ENCODE measurements at places on chromosomes 16 and 17.

GRCh38 chr16:65181071-65181561 is 59.3 kb upstream of the CDH11 start:
- no peak for DNase-seq

DNA sequence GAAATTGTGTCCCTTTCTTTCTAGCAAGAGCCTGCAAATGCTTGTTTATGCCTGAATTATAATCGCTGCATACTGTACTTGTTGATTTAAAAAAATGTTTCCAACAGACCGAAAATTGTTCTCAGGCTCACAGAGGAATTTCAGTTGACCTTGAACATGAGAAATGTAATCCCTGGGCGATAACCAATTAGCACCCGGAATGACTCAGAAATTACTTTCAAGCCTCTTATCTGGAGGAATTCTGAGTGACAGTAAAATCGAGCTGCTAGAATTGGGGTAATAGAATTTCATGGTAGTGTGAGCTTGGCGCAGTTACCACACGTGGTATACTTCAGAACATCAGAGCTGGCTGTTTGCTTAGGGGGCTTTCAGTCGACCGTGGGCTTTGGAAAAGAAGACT is 139.1 kb upstream of the CACNG3 start:
- no peak for DNase-seq

DNA sequence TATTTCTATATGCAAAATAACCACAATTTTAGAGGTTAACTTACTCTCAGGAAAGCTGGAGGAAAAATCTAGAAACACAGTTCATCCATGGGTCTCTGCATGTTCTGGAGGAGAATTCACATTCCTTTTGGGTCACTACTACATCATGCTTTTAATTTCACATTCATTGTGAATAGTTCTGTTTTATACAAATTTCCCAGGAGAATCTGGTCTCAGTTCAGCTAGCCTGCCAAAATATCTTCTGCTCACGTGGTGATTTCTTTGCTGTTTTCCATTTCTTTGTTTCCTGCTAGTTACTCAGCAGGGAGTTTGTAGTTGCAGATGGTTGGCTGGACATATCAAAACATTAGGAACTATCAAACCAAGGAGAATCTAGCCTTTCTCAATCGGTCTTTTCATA is at the start of gene ABCA9:
Gene ABCA9 (minus strand): TSS at position 106 of the 400 bp plus-strand sequence. CDS start 9,801 bp downstream, outside the sequence.
- DNase-seq: no peak

- no peak for DNase-seq
These were observed 42.4 kb upstream of the GNG13 start for GRCh38 chr16:842711-843560.

GRCh38 chr17:14755002-14755401 is 454.1 kb downstream of the HS3ST3B1 start:
- no peak for DNase-seq

DNA sequence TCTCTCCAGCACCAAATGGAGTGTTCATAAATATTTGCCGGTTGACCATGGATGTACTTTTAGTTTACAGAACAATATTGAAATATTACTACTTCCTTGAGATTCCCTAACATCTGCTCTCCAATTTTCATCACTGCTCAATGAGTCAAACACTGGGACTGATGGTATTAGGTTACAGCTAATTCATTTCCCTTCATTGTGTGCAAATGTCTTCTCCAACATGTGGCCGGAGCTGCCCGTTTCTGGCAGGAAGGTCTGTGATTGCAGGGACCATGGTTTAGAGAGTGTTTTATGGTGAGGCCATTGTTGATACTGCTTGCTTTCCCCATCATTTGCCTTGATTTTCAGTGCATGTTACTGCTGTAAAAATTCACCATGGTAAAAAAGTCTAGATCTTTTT is 209.3 kb downstream of the HS3ST3B1 start:
- no peak for DNase-seq

DNA sequence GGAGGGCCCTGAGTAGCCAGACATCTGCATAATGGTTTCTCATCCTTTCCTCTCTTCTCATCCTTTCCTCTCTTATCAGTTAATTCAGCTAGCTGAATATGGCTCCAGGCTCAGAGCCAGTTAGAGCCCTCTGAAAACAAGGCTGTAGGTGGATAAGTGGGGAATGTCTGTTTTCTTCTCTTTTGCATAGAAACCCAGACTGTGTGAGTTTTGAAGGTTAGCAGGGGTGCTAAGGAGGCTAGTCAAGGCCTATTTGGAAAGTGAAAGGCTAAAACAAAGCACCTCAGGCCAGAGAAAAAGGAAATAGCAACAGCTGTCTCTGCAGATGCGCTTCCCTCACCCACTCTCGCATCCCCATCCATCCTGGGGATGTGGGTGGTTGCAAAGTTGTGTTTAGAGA is 420.9 kb downstream of the SHISA9 start:
- no peak for DNase-seq

DNA sequence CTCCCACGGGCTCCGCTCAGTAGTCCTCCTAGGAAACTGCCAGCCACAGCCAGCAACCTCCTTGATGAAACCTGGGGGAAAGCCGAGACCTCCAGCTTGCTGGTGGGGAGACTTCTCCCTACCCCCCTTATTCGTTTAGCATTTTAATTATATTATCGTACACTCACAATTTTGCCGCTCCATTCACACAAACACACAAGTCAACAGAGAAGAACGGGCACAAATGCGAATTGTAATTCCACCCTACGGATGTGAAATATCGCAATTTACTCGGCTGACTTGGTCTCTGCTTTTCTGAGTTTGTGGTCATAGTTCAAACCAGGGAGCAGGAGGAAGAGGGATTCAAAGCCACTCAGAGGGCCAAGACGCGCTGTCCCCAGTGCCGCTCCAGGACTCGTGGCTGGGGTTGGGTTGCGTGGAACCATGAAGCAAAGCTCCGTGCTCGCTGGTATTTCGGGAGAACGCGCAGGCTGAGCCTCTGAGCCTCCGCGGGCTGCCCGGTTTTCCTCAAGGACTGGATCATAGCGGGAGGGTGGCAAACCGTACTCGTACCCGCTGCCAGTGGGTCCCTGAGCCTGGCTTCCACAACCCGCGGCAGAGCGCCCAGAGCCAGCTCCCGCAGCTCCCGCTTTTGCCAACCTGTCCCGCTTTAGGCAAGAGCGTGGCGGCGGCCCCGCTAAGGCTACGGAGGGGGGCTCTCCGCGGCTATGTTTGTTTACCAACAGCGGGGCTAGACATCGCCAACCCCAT is 2.0 kb downstream of the LHX1 start:
- no peak for DNase-seq

GRCh38 chr17:28396635-28397239 is 9.3 kb downstream of the SLC46A1 start:
- DNase-seq: no peak

DNA sequence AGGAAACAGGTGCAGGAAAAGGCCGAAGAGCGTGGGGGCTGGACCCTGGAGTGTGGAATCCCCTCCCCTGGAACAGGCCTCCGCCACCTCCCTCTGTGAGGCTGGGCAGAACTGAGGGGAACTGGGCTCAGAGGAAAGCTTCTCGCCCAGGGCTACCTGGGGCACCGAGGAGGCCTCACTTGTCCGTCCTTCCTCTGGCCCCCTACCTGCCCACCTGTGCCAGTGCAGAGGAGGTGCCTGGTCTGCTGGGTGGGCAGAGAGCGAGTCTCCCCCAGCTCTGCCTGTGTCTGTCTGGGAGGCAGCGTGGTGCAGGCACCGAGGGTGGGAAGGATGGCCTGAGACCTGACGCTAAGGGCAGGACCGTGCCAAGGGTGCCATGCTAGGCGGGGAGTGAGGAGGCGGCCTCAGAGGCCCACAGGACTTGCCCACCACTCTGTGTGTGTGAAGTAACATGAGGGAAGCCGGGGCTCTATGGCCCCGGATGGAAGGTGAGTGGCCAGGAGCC is 42.2 kb downstream of the ZFPM1 start:
- DNase-seq: no peak

GRCh38 chr16:3007957-3008689 is 4.6 kb upstream of the CLDN9 start:
- no peak for DNase-seq

GRCh38 chr17:58324409-58325288 is 3.9 kb downstream of the TSPOAP1 start:
- DNase-seq: no peak

DNA sequence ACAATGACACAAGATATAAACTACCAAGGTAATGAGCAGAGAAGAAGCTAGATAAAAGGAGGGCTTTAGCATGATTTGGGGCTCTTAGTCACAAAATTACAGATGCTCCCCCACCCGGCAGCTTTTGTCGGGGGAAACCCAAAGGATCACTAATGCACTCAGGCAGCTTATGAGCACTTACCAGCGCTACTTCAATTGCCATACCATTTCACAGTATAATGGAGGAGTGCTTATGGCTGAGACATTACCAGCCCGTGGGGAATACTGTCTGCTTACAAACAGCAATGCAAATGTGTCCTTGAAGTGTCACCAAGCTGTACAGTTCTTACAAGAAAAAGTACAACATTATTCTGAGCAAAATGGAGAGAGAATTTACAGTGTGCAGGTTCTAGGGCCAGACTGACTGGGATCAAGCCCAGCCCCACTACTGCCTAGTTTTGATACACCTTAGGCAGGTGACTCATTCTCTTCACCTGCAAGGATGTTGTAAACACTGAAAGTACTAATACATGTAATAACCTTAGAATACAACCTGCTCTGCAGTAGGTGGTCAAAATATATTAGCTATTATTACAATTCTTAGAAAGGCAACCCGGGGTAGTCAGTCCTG is 16.3 kb downstream of the ANKFY1 start:
- DNase-seq: no peak

DNA sequence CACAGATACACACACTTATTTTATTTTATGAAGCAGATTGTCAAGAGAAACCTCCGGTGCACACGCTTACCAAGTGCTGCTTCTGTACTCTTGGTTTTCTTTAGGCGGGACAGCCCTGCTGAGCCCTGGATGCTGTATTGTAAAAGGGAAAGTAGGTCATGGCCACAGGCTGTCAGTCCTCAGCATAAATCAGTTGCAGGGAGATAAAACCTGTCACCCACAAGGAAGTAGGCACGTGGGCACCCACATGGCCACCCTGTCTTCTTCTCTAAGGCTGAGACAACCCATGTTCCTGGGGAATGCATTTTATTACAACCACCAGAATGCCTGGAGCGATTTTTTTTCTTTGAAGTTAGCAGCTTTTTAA is 59.3 kb downstream of the ASIC2 start:
- no peak for DNase-seq

GRCh38 chr16:81513204-81514040 is 68.8 kb downstream of the CMIP start:
- DNase-seq: no peak

- DNase-seq: no peak
These were observed 45.1 kb downstream of the RBFOX3 start for GRCh38 chr17:79565606-79566250.

- no peak for DNase-seq
These were observed 7.4 kb upstream of the MMP2 start for GRCh38 chr16:55471448-55472097.

GRCh38 chr16:78988361-78988969 is 612.1 kb downstream of the MAF start:
- no peak for DNase-seq

GRCh38 chr16:70432356-70432722 is 6.6 kb downstream of the ST3GAL2 start:
- no peak for DNase-seq

DNA sequence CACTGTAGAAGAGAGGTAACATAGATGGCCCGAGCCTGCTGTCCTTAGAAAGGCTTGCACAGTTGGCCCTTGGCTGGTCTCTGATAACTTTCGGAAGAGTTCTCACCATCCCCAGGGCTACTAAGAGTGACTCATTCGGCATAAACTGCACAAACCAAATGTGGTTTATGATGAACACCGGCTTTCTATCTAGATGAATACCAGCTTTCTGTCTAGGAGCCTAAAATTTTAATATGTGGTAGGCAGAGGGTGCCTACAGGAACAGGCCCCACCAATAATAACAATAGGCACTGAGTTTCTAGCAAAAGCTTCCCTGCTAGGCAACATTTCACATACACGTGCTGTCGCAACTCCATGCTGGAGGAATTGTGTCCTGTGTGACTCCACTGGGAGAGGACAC is 15.4 kb downstream of the CNOT1 start:
- no peak for DNase-seq

DNA sequence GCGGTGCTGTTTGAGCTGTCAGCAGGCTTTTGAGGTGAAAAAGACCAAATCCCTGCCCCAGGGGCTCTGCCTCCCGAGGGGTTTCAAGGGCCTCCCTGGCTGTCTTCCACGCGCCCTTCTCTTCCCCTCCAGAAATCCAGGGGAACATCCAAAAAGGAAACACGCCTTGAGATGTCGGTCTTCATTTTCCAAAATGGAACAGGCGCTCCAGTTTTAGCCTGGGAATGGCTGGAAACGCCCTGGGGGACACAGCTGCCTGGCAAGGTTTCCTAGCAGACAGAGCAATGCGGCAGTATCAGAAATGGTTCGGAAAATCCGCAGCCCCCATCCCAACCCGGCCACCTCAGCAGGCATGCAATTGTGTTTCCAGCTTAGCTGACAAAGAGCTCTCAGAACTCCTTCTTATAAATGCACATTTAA is 16.6 kb upstream of the LITAF start:
- no peak for DNase-seq

DNA sequence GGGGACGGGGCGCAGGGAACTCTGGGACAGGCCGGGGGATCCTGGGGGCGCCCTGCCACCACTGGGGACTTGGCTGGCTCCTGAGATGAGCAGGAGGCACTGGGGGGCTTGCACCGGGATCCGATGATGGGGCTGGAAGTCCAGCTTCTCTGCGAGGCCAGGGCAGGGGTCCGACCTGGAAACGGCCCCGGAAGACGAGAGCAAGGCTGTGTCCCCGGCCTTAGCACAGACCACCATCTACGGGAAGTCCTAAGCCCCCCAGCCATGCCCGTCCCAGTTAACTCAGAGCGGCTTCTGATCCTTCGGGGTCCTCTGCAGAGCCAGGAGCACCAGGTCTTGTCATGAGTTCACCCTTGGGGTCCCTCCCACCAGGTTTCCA is 573 bp downstream of the CDT1 start:
- DNase-seq: no peak

DNA sequence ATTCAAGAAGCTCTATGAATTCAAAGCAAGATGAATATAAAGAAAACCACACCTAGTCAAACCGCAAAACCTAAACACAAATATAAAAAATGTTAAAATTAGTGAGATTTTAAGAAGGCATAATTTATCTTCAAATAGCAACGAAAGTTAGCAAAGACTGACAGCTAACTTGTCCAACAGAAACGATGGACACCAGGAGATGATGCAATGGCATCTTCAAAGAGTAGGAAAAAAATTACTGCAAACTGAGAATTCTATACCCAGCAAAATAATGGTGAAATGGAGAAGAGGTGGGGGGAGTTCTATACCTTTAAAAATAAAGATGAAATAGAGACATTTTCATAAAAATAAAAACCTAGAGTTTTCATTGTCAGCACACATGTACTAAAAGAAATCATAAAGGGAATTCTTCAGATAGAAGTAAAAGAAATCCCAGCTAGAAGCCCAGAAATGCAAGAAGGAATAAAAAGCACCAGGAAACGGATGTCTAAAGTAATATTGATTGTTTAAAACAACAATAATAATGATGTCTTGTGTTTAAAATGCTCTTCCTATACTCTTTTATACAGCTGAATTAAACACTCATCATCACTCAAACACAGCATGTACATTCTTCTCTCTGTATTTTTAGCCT is 24.6 kb upstream of the TANC2 start:
- no peak for DNase-seq
